Activated naive CD8-positive, alpha-beta T cell treated with anti-CD3 and anti-CD28 coated beads for 36 hours (primary cell): ENCODE measurements at places on chromosomes 11 and 22.

- DNase-seq, result no peak
Observed at GRCh38 chr11:57453543-57454177, 6.7 kb upstream of the RTN4RL2 start.

DNA sequence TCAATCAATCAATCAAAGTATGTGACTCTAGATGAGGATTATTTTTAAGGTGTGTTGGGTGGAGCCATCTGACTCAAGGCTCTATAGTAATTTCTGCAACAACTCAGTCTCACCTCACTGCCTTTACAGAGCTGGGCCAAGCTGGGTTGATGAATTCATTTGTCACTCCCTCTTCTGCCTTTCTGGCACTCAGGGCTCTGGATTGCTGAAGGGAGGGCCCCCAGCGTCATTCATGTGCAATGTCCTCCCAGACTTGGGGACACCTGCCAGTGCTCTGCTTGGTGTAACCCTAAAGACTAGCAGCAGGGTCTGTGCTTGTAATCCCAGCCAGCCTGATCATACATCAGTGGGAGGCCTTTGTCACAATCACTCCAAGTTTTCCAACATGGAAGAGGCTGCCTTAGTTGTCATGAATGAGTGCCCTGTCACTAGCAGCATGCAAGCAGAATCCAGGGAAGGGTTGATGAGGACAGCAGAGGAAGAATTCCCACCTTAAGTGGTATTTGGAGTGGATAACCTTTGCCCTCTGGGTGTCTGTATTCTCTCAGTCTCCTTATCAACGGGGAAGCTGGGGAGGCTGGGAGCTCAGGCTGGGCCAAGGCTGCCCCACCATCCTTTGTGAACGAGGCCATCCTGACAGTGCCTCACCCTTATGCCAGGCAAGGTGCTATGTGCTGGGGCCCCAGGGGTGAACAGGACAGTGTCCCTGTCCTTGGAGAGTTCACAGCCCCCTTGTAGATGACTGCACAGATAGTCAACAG lies 2.0 kb upstream of the TP53I11 start:
- no peak for DNase-seq

- DNase-seq, result peak; percentile 100
Observed at GRCh38 chr11:66282468-66283455, 4.8 kb downstream of the CNIH2 start.

- DNase-seq, result no peak
Observed at GRCh38 chr11:27209562-27210005, 153.4 kb downstream of the CCDC34 start.
